ENCODE measurements at places on chromosomes 2 and 18. TPM values are rescaled to one million over a fixed set of nuclear protein-coding genes. Genes with fewer than 3 reads are reported as not detected.

- H3K27me3 ChIP-seq: no peaks in the 10 kb centered on the region
- no peaks in the 10 kb centered on the region for H3K36me3 ChIP-seq
- DNase-seq: no peak
- H3K4me3 ChIP-seq: no peak overlapping the region
Observed at GRCh38 chr18:28690836-28691495, 514.0 kb upstream of the CDH2 start.

DNA sequence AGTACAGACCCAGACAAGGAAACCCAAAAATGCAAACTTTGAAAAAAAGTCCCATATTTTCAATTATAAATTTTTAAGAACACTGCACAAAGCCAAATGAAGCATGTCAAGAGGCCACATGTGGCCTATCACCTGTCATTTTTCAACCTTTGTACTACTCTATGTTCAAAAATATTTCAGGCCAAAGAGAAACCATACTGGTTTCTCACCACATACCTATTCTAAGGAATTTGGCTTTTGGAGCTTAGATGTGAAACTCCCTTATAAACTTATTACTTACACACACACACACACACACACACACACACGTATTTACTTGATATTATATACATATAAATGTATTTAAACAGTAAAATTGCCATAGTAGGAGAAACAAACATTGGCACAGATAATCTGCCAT lies 338.7 kb downstream of the TXNL1 start:
- H3K36me3 ChIP-seq: no peaks in the 10 kb centered on the region
- H3K4me1 ChIP-seq: peaks cover 9% of the 10 kb centered on the region
- H3K27ac ChIP-seq: peak overlapping the region; percentile 32
- H3K27me3 ChIP-seq: no peaks in the 10 kb centered on the region
- no peak for DNase-seq
- H3K4me3 ChIP-seq: no peak overlapping the region

DNA sequence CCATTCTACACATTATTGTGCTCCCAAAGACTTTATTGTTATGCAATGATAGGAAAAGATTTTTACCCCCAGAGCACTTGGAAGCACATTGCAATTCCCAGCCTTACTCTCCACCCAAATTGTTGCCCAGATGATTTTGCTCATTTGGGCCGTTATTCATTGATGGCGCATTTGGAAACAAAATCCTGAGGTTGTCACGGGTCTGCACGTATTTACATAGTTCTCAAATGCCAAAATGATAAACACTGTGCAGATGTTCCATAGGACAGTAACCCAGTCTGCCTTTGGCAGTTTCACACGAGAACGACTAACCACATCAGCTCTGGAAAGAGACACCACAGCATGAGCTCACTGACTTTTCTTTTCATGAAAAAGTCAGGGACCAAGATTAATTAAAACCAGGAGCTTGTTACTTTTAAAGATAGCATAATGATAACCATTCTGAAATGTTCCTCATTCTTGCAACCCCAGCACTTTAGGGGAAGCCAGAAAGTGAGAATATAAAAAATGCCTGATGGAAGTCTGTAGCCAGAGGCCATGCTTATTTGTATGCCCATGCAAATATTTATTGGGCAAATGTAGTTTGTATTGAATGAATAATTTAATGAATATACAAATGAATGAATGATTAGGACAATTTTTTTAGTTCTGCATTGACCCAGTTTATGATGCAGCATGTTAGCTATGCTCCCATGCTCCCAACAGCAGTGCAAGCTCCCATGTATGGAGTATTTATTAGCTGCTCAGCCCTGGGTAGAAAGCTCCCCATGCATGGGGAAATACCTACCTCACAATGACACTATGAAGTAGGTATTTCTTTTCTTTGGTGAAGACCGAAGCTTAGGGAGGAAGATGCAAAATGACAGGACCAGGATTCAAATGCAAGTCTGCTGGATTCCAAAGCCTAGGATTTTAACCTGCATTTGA lies 84.6 kb downstream of the MAIP1 start:
- no peaks in the 10 kb centered on the region for H3K36me3 ChIP-seq
- H3K27me3 ChIP-seq: no peaks in the 10 kb centered on the region
- H3K4me3 ChIP-seq: no peak overlapping the region
- H3K27ac ChIP-seq: no peak overlapping the region
- peaks cover 27% of the 10 kb centered on the region for H3K4me1 ChIP-seq

- no peak overlapping the region for H3K27ac ChIP-seq
- H3K4me3 ChIP-seq: peak overlapping the region; percentile 22
- H3K36me3 ChIP-seq: no peaks in the 10 kb centered on the region
- H3K4me1 ChIP-seq: peaks cover 18% of the 10 kb centered on the region
- peak; percentile 57 for DNase-seq
- H3K27me3 ChIP-seq: peaks cover 60% of the 10 kb centered on the region
Observed at GRCh38 chr2:156322686-156323231, 9.8 kb downstream of the NR4A2 start.

DNA sequence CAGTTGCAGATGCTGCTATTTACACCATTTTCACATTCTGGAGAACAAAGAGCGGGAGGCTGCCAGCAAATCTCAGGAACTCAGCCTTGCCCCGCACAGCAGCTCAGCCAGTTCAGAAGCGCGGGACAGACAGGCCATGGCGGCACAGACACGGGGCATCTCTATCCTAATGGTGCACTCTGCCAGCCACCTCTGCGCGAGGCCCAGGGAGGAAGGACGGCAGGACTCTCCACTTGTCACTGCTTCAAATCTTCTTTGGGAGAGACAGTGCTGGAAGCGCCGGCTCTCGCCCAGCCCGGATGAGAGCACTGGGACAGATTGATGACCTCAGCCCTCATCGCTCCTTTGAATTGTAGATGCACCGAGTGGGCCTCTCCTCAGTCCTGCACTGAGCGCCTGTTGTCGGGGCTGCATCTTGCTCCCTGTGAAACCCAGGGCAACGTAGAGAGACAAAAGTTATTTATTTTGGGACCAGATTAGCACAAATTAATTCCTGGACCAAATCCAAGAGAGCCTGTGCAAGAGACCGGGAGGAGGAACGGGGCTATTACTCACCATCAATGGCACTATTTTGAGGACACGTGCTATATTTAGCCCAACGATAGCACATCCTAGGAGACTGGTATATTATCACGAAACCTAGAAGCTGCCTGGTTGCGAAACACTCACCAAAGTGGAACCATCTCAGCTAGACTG lies 211.4 kb upstream of the SMIM21 start:
- DNase-seq: no peak
- peak overlapping the region; percentile 69 for H3K4me3 ChIP-seq
- peaks cover 18% of the 10 kb centered on the region for H3K4me1 ChIP-seq
- no peaks in the 10 kb centered on the region for H3K36me3 ChIP-seq

The TNFAIP6 gene
- 4.2 TPM for total RNA-seq

Data from chondrocyte (in vitro differentiated cells).